ENCODE measurements at places on chromosomes 3 and 15.

DNA sequence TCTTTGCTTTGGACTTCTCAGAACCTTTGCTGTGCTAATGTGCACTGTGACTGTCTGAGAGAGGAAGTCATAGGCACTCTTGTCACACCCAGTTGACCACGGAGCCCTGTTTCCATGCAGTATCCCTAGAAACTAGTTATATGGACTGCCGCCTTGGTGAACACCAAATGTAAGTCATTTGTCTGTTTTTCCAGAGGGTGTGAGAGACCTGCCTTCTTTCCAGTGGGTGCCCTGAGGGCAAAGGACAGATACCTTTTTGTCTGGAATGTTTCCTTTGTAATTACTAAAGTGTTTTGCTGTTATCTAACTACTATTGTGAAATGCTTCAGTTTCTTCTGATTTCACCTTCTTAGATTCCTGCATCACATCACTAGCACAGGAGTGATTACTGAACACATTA lies 91.8 kb downstream of the LARS2 start:
- no peak for DNase-seq

DNA sequence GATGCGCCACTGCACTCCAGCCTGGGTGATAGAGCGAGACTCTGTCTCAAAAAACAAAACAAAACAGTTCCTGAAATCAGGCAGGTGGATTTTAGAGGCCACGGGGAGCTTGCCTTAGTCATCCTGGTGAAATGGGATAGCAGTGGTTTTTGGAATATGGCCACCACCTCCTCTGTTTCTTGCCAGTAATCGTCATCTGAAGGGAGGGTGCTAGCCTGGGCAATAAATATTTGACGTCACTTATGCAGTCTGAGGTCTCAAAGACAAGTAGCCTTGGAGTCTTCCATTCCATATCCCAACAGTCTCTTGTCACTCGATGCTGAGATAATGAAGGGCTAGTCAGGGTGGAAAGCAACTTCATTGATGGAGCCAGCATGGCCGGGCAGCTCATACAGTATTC lies 55.2 kb downstream of the KCNAB1 start:
- no peak for DNase-seq

- DNase-seq = no peak
Measured at GRCh38 chr15:53525894-53526293, 233.6 kb downstream of the WDR72 start.

- no peak for DNase-seq
Measured at GRCh38 chr15:42836251-42836650, 84.3 kb downstream of the TTBK2 start.

DNA sequence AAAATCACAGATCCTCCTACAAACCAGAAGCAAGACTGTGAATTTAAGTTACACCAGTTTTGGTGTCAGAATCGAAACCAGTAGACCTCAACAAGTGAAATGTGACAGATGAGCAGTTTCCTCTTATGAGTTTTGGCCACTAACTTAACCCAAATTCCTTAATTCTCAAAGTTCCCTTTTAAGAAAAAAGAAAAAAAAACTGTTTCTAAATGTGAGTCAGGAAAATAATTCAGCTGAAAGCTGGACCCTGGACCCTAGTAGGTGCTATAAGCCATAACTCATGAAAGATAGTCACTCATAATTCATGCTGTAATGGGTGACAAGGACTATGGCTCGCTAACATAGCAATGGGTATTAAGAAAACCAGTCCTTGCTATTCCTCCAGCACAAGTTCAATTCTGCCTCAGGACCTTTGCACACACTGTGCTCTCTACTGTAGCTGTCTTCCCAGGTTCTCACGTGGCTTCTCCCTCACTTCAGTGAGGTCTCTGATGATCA lies 9.0 kb upstream of the THRB start:
- DNase-seq = no peak

DNA sequence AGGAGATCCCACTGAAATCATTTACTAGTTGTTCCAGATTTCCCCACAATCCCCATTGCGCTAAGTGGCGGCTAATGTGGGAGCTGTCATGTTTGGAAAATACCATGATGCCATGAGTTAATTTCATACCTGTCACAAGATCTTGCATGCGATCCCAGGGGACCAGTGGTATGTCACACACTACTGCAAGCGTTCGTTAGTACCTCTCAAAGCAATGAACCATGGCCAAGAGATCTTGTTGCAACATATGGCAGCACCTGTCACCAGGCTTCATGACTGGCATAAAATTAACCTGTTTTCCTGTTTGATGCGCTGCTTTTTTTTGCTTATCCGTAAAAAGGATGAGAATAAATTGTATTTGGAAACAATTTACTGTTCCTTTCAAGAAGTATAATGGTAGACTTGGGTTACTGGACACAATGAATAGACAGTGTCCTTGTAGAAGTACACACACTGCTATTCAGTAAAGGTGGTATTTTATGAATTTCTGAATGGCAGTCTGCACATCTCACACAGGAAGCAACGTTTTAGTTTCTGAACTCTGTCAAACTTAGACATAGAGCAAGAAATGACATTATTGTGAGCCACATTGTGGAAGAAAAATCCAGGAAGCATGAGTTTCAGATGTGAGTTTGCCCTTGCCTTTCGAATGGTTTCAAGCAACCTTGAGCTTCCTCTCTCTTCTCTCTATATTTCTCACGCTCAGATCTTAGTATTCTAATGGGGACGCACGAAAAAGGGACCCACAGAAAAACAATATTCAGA lies 81.9 kb downstream of the CHL1 start:
- no peak for DNase-seq

DNA sequence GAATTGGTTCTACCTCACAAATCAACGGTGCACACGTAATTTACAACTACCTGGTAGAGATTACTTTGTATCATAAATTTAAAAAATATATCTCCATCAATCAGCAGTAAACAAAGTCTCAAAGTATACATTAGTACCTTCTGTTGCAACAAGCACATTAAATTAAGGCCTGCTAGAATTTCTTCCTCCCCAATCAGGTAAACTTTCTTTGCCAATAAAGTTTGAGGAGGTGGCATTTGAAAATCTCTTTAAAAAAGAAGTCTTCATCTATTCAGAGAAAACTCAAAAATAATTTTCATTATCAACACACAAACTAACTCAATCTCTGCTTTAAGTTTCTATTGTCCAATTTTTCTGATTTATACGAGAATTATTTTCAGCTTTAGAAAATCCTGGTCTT lies 4.4 kb downstream of the CCNL1 start:
- DNase-seq = no peak

GRCh38 chr15:57026016-57026592 lies 107.7 kb downstream of the TCF12 start:
- no peak for DNase-seq

DNA sequence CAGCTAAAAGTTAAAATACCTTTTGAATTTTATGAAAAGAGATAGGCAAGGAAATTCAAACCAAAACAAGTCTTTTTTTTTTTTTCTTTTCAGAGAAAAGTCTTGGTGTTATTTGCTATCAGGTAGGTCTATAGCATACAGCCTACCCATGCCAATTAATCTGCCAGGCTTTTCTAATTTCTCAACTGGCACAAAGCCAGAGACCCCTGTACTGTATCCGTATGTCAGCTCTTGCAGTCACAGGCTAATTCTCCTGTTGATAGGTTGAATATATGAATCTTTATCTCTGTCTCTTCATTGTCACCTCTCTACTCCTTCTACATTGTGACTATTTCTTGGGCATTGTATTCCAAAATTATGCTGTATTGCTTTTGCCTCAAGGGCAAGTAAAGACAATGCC lies 133.4 kb downstream of the IL5RA start:
- DNase-seq = no peak

DNA sequence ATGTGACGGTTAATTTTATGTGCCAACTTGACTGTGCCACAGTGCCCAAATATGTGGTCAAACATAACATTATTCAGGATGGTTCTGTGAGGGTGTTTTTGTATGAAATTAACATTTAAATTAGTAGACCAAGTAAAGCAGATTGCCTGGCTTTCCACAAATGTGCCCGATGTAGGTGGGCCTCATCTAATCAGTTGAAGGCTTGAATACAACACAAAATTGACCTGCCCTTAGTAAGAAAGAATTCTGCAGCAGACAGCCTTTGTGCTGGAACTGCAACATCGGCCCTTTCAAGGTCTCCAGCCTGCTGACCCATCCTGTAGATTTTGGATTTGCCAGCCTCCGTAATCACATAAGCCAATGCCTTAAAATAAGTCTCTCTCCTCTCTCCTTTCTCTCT lies 215.9 kb downstream of the MEX3B start:
- no peak for DNase-seq

- DNase-seq = no peak
Measured at GRCh38 chr3:27378331-27378730, 9.1 kb upstream of the NEK10 start.

- DNase-seq = no peak
Measured at GRCh38 chr3:69509288-69509687, 123.4 kb upstream of the FRMD4B start.

DNA sequence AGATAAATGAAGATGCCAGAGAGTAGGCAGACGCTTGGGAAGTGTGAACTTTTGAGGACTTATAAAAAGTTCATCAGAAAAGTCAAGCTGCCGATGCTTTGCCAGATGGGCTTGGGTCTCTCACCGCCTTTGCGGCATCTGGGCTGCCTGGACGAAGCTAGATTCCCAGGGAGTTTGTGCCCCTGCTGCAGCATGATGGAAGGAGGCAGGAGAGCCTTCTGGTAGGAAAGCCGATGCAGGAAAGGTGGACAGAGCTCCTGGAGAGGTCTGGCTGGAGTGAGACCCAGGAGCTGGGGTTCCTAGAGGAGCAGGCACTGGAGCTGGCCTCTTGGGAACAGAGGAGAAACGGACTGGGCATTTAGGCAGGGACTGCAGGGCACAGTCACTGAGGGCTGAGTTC lies 51.9 kb upstream of the ATP2B2 start:
- no peak for DNase-seq

GRCh38 chr15:39406485-39406884 lies 174.4 kb upstream of the THBS1 start:
- DNase-seq = no peak

DNA sequence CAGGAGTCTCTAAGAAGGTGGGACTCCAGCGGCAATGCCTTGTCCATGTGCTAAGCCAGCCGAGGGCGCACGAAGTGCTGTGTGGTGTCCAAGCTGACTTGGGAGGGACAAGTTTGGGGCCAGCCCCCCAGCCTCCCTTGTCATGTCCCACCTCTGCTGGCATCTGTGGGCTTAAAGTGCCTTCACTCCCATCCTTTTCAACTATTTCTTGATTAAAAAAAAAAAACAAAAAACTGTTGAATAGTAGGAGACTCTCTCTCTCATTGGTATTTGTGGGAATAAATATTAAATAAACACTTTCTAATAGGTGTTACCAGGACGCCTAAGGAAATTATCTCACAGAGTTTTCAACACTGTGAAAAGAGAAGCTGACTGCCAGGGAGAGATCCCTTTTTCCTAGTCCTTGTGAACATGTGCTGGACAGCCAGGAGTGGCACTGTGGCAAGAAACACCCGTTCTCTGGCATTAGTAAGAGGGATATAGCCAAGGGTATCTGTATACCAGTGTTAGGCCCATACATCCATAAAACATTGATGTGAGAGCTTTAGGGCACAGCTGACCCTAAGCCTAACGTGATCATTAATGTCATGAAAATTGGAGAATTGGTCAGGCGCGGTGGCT lies 158.0 kb downstream of the IGF1R start:
- no peak for DNase-seq

- no peak for DNase-seq
Measured at GRCh38 chr15:73560501-73561117, 72.6 kb downstream of the NPTN start.

- DNase-seq = no peak
Measured at GRCh38 chr3:2589336-2589969, 490.8 kb downstream of the CNTN4 start.

GRCh38 chr3:48038971-48039481 lies 22.8 kb upstream of the MAP4 start:
- no peak for DNase-seq

DNA sequence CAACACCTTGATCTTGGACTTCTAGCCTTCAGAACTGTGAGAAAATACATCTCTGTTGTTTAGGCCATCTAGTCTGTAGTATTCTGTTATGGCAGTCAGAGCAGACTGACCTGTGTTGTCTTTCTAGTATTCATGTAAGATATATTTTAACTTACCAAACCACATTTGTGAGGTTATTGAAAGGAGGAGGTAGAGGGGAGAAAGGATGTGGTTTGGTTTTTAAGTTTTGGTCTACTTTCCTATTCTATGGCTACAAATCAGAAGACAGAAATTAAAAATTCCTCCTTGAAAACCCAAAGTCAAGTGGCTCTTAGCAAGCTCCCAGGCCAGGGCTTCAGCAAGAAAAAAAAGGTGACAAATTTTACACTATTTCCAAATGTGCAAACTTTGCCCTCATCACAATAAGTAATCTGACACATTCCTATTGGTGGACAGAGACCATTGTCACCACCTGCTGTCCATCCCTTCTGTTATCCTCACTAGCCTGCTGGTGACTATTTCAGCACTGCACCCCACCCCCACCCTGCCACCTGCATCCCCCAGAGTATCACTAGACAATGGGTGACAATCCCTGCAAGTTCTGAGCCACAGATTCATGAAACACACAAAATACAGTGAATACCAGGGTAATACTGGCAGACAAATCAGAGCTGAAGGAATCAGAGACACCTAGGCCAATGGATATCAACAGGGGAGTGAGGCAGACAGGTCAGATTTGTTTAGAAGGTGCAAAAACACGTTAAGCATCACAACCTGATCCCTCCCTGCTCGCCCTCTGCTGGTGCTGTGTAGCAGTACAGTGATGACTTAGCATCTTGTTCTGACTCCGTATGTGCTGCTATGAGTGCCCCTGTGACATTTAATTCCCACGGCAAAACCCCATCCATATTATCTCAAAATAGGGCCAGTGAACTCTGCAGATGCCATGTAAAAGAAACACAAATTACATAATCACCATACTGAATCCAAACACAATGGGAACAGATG lies 79.0 kb upstream of the DCLK3 start:
- DNase-seq = no peak

- no peak for DNase-seq
Measured at GRCh38 chr3:108897883-108898282, 55.8 kb downstream of the GUCA1C start.
